Astrocyte of the spinal cord (primary cell): ENCODE measurements at places on chromosomes 5 and 9.

DNA sequence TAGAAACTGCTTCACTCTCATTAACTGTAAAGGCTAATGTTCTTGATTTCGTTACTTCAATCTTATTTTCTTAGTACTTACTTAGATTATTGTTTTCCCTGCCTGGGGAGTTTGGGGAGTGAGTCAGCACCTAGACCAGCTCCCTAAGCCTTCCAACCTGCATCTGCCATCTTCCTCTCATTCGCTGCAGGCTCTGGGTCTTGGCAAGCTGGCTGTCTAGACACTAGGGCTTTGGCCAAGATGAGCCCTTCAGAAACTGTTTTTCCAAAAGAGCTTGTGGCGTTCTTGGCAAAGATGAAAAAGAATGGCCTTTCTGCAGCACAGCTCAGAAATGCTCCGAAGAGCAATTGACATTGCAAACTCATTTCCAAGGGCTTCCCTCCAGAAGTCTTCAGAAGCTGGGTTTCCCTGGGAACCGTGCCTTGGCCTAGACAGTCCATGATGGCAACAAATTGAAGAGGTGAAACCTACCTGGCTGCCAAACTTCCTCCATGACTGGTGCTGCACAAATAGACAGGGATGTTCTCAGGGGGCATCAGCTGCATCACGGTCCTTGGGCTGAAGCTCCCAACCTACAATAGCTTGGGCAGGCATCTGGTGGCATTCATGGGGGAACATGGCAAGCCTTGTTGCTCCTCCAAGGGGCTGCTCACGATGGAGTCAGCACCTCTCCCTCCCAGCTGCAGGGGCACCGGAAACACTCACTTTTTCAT is 76.6 kb downstream of the NSUN2 start:
- DNase-seq, result peak; percentile 40

- DNase-seq, result no peak
Measured at GRCh38 chr9:117412841-117413240, 2.0 kb downstream of the ASTN2 start.

GRCh38 chr5:52849544-52849943 is 61.8 kb downstream of the ITGA1 start:
- DNase-seq, result no peak

GRCh38 chr5:56637321-56637920 is 177.9 kb upstream of the MAP3K1 start:
- peak; percentile 43 for DNase-seq

- no peak for DNase-seq
Measured at GRCh38 chr9:97969014-97969413, 14.1 kb upstream of the ANP32B start.

DNA sequence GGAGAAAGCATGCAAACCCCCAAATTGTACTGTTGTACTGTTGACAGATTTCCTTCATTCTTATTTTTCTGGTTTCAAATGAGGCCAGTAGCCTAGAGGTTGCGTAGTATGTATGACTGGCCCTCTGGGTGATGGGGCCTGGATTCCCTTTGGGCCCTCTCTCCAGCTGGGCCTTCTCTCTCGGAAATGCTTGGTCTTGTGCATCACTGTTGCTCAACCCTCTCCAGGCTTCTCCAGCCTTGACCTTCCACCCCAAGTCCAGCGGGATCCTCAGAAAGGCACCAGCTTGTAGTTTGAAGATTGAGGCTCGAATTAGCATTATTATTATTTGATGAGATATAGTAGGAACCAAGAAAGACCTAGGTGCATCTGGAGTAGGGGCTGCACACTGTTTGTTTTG is 87.0 kb downstream of the ANGPTL2 start:
- no peak for DNase-seq

DNA sequence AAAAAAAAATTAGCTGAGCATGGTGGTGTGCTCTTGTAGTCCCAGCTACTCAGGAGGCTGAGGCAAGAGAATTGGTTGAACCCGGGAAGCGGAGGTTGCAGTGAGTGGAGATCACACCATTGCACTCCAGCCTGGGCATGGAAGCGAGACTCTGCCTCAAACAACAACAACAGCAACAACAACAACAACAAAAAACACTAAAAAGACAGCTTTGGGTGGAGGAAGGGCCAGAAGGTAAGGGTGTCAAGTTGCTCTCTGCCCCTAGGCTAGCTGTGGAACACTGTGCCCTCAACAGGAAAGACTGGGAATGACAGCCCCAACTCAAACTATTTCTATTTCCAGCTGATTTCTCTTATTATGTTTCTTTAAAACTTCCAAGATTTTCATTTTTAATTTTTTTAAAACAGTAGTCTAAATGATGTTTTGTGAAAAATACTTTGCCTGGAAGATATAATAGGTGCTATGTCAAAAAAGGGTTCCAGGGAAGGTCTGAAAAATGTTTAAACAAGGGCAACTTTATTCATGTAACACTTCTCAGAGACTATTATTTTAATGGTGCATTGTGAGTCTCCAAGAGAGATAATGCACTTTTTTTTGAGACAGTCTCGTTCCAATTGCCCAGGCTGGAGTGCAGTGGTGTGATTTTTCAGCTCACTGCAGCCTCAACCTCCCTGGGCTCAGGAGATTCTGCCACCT is 29.9 kb downstream of the CLINT1 start:
- DNase-seq, result no peak

GRCh38 chr5:11760934-11761603 is 143.2 kb downstream of the CTNND2 start:
- DNase-seq, result no peak

- peak; percentile 65 for DNase-seq
Measured at GRCh38 chr5:34626036-34626435, 30.1 kb upstream of the RAI14 start.

- no peak for DNase-seq
Measured at GRCh38 chr5:62138607-62139006, 167.4 kb upstream of the KIF2A start.

DNA sequence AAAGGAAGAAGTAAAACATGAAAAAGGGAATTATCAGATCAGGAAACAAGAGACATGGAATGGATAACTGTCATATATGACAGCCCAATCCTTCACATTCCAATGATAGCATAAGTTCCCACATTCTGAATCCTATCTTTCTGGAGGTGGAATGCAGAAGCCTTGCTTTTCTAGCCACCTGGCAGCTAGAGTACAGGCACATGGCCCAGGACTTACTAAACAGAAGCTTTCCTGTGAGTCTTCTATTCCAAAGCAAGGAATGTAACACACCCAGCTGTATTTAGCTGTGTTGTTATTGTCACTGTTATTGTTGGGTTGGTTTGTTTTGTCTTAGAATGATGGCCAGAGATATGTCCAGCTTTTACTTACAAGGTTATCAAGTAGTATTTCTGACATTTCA is 780.5 kb upstream of the ZNF608 start:
- peak; percentile 10 for DNase-seq

DNA sequence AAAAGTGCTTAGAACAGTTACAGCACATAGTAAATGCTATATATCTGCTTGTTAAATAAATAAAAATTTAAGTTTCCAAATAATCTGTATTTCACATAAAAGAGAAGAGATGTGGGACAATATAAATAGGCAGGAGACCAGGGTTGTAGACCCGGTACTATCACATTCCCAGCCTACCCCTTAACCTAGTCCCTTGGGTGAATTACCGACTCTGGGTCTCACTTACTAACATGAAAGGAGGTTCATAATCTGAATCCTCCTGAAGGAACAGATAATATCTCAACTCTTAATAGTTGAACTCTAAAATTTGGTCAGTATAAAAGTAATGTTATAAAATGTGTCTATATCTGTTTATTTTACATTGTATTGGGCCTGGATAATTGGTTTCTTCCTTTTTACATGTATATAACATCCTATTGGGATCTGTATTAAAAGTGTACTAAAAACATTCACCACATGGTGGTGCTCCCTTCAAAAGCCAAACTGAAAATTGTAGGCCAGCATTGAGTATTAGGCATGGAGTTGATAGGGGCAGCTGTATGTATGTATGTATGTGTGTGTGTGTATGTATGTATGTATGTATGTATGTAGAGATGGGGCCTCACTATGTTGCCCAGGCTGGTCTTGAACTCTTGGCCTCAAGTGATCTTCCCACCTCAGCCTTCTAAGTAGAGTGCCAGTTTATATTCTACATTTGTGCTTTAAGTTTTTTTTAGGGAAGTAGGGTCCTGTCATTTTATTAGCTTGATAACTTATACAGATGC is 64.2 kb upstream of the ABL1 start:
- DNase-seq, result peak; percentile 81

DNA sequence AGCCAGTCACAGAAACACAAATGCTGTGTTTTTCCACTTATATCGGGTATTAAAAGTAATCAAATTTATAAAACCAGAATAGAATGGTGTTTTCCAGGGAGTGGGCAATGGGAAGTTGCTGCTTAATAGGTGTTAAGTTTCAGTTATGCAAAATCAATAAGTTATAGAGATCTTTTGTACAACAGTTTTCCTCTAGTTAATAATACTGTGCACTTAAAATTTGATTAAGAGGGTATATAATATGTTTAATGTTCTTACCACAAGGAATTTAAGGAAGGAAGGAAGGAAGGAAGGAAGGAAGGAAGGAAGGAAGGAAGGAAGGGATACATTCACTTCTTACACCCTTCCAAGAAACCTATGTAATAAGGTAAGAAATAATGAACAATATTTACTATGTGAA is 867.7 kb upstream of the CDH6 start:
- no peak for DNase-seq

- no peak for DNase-seq
Measured at GRCh38 chr9:115152281-115152820, 34.4 kb upstream of the TNC start.
